ENCODE measurements at places on chromosomes 5 and 9.

DNA sequence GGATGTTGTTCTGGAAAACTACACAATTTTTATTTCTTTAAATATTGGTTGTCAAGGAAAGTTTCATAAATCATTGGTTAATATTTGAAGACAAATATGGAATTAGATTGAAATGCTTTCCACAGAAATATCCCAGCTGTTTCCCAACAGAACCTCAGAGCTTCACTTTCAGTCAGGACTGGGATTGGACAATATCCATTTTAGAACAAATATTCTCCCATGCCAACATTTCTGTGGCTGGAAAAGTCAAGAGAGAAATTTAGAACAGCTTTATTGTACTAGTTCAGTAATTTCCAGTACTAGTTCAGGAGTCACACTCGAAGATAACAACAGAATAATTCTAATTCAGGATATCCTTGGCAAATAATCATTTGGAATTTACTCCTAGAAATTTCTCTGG, 116.1 kb upstream of the TUT7 start:
- no peak for DNase-seq

GRCh38 chr5:147400881-147401280, 109.0 kb downstream of the DPYSL3 start:
- no peak for DNase-seq

DNA sequence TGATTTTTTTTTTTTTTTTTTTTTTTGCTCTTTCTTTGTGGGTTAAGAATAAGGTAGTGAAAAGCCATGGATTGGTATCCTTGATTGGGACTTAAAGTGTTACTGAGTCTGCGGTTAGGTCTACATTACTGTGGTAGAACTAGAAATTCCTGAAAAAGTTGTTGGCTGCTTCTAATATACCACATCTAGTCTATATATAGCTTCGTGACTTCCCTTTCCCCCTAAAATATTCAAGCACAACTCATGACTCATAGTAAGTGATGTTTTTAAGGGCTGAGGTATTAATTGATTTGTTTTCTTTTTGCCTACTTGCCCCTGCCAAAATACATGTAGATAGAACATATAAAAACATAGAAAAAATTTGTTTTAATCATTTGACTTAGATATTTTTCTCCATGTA, 247.6 kb downstream of the TMEM232 start:
- no peak for DNase-seq

- no peak for DNase-seq
Measured at GRCh38 chr5:32018476-32019436, 155.4 kb downstream of the GOLPH3 start.

GRCh38 chr9:93676310-93677047, 100.1 kb downstream of the PHF2 start:
- no peak for DNase-seq

DNA sequence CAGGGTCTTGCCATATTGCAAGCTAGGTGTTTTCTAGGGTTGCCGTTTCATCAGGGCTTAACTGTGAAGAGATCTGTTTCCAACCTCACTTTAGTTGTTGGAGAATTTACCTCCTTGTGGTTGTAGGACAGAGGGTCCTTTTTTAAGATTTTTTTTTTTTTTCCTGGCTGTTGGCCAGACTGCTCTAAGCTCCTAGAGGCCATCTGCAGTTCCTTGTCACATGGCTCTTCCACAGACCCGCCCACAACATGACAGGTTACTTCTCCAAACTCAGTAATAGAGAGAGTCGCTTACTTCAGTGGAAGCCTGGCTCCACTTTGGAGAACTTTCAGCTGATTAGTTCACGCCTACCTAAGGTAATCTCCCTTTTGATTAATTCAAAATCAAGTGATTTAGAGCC, 543.7 kb downstream of the DMRTA1 start:
- no peak for DNase-seq

GRCh38 chr5:72167804-72168203, 60.5 kb downstream of the MAP1B start:
- no peak for DNase-seq

DNA sequence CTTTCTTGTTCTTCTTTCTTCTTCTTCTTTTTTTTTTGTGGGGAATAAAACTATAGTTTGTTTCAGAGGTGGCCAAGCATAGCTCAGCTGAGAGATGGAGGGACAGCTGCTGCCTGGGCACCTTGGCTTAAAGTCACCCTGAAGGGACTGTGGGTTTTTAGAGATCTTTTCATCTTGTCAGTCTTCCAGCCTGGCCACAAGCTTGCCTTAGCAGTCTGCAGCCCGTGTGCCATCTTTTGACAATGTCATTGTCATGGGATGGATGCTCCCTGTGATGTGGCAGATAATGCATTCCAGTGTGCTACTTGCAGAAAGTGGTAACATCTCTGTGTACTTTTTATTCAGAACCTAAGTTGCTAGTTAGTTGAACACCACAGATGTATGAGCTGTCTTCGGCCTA, 280.8 kb downstream of the FANCC start:
- DNase-seq = no peak

DNA sequence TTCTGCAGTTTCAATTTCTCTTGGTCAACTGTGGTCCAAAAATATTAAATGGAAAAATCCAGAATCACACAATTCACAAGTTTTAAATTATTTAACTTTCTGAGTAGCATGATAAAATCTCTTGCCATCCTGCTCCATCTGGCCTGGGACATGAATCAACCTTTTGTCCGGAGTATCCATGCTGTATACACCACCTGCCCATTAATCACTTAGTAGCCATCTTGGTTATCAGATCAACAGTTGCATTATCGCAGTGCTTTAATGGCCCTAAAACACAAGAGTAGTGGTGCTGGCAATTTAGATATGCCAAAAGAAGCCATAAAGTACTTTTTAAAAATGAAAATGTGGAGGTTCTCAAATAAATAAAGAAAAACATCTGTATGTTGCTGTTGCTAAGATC, 25.3 kb downstream of the EFCAB9 start:
- no peak for DNase-seq

DNA sequence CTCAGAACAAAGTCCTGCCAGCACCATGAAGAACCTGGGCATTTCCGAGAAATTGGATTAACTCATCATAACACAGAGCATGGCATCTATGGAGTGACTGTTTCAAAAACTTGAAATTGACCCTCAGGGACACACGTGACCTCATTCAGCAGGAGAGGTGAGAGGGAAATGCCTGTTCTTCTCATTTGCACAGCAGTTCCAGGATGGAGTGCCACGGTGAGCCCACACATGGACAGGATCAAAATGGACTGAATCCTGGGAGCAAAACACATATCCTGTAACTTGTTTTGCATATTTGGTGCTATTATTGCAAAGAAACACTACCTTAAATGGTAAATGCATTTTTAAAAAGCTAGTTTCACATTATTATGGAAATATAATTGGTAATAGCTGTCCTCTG, 256.1 kb upstream of the IRX2 start:
- no peak for DNase-seq

DNA sequence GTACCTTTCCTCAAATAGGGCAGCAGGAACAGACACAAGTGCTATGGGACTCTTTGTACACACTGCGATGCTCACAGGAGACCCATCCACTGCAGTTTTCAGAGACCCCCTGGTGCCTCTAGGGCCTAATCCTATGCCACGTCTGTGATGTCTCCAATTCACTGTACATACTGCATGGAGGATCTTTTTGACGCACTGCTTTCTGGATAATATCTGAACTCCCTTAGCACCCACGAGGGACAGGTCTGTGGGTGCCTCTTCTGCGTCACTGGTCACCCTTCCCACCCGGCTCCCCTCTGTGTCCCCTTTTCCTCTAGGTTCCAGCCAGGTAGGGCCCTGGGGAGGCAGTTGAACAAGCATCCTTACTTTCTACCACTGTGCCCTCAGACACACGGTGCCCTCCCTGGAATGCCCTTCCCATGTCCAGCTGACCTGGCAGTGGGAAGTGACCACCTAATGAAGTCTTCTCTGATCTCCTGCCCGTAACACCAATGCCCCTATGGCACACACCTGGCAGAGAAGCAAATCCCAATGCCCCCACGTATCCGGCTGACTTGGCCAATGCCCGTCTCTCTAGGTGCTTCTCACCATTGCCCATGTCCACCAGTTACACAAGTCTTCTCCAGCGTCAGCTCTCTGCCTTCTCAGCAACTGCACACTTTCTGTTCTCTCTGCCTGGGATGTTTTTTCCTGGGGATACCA, 41.5 kb downstream of the FOXI1 start:
- DNase-seq = no peak

GRCh38 chr9:32706004-32706724, 70.7 kb upstream of the TAF1L start:
- DNase-seq = no peak

DNA sequence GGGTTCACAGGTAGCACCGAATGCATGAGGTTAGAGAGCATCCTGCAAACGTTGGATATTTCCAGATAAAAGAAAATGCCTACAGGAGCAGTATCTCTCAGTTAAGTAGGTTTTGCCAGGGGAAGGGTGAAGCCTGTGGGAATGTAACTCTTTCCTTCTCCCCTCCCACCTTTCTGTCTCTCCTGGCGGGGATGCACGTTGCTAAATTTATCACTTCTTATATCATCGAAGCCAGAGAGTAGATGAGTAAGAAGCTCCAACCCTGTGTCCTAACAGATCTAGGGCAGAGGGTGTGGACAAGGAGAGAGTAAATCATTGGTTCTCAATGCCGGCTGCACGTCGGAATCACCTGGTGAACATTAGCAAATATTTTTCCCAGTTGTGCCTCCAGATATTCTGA, 457.5 kb downstream of the ENC1 start:
- no peak for DNase-seq

DNA sequence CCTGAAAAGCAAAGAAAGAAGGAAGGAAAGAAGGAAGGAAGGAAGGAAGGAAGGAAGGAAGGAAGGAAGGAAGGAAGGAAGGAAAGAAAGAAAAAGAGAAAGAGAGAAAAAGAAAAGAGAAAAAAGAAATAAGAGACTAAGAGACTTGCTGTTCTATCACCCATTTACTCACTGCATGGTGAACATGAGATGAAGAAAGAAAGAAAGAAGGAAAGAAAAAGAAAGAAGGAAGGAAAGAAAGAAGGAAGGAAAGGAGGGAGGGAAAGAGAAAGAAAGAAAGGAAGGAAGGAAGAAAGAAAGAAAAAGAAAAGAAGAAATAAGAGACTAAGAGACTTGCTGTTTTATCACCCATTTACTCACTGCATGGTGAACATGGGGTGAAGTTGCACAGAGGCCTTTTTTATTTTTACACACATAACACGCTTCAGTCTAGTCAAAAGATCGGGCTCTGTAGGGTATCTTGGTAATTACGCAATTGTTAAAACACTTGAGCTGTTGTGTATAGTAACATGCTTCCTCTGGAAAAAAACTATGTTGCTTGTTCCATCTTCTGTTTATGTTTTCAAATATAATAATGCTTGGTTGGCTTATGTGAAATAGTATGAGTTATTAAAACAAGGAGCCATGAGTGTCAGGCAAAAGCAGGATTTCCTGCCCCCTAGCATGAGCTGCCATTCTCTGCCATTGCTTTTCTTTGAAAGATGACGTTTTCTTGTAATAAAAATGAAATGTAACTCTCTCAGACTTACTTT, 119.3 kb upstream of the ZNF608 start:
- DNase-seq = no peak

- DNase-seq = no peak
Measured at GRCh38 chr5:64682608-64683007, 7.7 kb upstream of the SHISAL2B start.

DNA sequence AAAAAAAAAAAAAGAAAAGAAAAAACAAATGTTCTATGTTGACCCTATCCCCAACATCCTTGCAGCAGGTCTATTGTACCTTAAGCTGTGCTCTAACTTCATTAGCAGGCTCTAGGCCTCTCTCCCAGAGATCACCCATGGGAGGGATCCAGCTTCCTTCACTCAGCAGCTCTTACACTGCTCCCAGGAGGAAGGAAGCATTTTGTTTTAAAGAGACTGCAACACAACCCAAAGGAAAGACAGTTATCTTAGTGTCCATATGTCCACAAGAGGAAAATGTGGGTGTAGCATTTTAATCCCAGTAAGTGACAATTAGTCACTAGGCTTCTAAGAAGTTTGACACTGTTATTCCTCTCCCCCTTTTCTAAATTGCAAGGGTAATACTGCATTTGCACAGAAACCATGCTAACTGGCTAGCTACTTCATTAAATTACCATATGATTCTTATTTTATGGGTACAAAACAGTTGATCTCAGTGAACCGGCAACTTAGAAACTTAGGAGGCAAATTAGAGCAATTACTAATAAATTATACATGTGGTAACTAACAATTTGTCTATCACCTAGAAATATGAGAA, 58.8 kb downstream of the MARCHF3 start:
- DNase-seq = no peak

DNA sequence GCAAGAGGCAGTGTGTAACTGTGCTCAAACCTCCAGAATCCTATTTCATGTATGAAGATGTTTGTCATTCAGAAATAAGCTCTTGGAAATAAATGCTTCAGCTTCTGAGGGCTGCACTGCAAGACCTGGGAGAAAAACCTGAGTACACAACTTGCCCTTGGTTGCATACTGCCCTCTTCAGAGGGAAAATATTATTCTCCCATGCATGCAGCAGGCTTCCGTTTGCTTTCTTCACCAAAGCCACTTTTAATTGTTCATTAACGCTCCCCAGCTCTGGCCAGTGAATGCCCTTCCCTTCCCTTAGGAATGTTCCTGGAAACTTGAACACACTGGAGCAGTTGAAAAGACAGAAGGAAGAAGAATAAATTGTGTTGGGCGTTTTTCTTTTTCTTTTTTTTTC, 2.5 kb upstream of the WHRN start:
- peak; percentile 63 for DNase-seq

DNA sequence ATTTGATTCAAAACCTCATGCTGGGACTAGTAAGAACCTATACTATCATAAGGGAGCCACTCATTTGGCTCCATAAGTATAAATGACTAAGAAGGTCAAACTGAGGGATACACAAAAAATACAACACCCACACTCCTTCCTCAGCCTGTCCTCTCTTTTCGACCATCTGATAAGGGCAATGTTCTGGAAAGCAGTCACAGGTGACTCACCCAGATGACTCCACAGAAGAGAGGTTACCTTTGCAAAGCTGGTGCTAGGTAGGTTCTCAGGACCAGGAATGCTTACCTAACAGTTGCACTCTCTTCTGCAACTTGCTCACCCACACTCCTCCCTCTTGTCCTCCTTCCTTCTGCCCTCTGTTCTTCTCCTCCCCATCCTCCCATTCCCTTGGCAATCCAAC, 32.9 kb downstream of the LHFPL2 start:
- DNase-seq = no peak

GRCh38 chr5:154771383-154771901, 16.3 kb downstream of the LARP1 start:
- DNase-seq = no peak

GRCh38 chr5:139708877-139709581, 60.9 kb downstream of the CXXC5 start:
- DNase-seq = peak; percentile 73

GRCh38 chr5:6407558-6408259, 29.4 kb upstream of the MED10 start:
- DNase-seq = no peak

- DNase-seq = no peak
Measured at GRCh38 chr9:126919193-126919592, 4.6 kb downstream of the RALGPS1 start.

DNA sequence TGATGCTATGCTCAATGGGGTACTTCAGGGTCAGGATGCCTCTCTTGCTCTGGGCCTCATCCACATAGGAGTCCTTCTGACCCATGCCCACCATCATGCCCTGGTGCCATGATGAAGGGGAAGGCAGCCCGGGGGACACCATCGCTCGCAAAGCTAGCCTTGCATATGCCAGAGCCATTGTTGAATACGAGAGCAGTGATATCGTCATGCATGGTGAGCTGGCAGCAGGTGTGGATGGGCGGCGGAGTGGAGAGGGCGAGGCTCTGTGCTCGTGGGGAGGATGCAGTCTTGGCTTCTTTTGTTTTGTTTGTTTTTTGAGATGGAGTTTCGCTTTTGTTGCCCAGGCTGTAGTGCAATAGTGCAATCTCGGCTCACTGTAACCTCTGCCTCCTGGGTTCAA, 17.2 kb upstream of the SPZ1 start:
- no peak for DNase-seq

- no peak for DNase-seq
Measured at GRCh38 chr9:91904588-91905236, 45.3 kb downstream of the ROR2 start.
